ENCODE measurements at places on chromosomes 16 and 17.

DNA sequence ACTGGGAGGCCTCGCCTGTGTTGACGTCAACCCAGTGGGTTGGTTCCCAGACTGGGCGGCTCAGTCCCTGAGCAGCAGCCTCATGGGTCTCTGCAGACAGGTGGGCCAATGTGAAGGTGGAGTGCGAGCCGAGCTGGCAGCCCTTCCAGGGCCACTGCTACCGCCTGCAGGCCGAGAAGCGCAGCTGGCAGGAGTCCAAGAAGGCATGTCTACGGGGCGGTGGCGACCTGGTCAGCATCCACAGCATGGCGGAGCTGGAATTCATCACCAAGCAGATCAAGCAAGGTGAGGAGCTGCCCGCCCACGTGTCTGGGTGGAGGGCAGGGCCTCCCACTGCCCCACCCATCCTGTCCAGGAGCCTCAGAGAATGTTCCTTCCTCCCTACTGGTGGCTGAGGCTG lies 44.1 kb downstream of the MRC2 start:
- DNase-seq, result no peak

DNA sequence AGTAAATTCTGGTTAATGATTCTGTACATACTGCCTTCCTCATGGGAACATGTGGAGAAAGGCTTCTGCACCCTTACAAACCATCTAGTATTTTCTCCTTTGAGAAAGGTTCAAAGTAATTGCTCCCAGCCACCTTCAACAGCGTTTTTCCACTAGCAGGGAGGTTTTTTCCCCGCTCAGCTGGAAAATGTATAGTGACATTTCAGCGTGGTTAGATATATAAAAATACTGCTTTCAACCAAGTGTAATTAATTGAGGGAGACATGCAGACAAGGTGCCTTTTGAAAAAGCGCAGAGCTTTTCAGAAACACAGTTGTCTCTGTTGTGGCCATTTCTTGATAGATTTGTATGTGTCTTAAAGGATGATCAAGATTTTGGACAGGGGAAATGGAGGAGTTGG lies 5.1 kb downstream of the BMERB1 start:
- no peak for DNase-seq

DNA sequence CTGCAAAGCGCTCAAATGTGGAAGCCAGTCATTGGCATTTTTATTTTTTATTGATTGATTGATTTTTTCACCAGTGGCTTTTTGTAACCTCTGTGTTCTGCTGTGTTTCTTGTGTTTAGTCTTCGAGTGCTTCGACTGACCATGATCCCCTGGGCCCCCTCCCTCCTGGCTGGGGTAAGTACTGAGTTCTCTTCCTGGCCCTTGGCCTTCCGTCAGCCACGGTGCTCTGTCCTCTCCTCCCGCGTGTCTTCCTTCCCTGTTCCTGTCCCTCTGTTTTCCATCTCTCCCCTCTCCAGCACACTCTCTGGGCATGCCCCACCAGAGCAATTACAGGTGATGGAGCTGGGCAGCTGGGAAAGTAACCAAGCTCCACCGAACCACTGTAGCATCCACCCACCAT lies 25.8 kb upstream of the CLEC18A start:
- no peak for DNase-seq

DNA sequence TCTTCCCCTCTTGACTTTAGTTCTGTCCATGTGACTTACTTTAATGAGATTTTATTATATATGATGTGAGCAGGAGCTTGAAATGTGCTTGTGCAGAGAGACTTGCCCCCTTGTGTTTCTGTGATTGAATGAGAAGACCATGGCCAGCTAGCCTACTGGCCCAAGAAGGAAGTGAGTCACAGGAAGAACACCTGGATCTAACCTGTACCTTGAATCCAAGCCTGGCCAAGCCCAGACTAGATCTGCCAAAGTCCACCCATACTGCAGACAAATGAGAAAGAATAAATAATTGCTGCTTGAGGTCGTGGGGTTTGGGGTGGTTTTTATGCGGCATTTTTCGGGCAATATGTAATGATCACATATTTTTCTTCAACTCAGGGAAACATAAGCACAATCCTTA lies 9.6 kb downstream of the ABCA10 start:
- DNase-seq, result no peak

DNA sequence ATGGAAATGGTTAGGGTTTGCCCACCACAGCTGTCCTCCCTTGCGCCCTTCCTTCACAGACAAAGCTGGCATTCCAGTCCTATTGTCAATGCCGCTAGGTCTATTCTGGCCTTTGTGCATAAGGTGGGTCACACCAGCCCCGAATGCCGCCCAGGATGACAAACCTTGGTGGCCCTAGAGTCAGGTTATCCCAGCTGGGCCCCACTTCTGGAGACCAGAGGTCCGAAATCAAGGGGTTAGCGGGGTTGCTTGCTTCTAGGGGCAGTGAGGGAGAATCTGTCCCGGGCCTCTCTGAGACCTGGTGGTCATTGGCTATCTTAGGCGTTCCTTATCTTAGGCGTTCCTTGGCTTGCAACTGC lies 472.1 kb downstream of the SOX9 start:
- DNase-seq, result no peak
